ENCODE measurements at places on chromosomes 6 and 20.

DNA sequence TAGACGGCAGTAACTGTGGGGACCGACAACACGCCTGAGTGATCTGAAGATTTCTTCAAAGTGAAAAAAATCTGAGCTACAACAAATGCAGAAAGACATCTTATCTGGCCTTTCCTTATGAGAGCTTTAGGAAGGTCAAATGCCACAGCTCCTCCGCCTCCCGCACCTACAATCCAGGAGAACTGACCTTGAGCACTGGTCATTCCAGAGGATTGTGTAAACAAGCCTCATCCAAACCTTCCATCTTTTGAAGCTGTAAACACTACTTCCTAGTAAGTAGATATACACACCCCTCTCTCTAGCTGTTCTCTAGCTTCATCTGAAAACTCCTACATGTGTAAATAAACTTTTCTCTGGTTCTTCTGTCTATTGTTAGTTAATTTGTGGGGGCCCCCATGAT lies 76.9 kb downstream of the CD24 start:
- no peak for DNase-seq

DNA sequence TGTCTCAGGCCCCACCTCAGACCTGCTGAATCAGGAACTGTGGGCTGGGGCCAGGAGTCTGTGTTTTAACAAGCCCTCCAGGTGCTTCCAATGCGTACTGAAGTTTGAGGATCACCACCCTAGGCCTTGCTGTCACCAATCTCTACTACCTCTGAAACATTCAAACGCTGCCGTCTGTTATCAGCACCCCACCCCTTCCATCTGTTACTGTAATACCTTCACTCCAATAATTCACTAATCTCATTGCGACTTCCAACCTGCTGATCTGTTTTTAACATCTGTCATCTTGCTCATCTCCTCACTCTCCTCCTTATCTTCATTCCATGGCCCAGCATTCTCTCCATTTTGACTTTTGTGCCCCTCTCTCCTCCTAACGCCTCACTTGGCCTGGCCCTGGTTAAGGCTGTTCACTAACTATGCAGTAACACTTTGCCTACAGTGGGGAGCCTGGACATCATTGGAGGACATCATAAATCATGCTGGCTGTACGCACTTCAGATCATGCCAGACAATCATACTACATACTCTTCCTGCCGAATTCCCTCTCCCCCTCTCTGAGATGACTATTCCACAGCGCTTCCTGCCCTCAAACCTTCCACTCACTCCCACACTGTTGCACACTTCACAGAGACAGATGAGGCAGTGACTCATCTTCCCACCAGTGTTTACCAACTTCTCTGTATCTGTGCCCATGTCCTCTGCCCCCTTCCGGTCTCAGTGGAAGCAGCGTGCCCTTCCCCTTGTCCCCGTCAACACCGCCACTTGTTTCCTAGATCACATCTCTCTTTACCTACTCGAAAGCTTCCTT lies 3.0 kb upstream of the GUCA1B start:
- peak; percentile 37 for DNase-seq

GRCh38 chr6:109962271-109962670 lies 15.8 kb upstream of the GPR6 start:
- DNase-seq = no peak

DNA sequence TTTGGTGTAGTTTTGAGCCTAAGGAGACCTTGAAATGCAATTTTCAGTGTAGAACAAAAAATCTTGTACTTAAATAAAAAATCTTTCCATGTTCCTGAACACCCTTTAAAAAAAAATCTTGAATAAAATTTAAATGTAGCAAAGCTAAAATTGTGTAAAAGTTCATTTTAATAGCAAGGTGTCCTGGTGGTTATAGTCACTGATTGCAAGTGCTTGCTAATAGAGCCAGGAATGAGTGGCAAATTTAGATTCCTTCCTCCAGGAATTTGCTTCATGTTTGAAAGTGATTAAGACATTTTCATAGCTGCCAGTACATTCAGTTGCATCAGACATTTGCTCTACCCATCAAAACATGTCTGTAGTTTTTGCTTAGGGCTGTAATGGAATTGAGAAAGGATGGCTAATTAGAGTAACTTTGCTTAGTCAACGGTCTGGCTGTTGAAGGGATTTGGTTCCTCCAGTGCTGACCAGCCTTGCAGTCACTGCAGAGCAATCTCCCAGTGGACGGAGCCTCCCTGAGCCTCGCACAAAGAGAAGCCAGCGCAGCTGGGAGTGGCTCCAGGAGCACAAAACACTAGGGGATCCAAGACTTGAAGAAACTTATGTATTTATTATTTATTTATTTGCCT lies 36.5 kb downstream of the AKAP12 start:
- no peak for DNase-seq

DNA sequence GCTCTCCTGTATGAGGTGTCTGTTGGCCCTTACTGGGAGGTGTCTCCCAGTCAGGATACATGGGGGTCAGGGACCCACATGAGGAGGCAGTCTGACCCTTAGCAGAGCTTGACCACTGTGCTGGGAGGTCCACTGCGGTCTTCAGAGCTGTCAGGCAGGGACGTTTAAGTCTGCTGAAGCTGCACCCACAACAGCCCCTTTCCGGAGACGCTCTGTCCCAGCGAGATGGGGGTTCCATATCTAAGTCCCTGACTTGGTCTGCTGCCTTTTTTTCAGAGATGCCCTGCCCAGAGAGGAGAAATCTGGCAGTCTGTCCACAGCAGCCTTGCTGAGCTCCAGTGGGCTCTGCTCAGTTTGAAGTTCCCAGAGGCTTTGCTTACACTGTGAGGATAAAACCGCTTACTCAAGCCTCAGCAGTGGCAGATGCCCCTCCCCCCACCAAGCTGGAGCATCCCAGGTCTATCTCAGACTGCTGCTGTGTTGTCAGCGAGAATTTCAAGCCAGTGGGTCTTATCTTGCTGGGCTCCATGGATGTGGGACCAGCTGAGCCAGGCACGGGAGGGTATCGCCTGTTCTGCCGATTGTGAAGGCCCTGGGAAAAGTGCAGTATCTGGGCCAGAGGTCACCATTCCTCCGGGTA lies 36.3 kb upstream of the IBTK start:
- DNase-seq = no peak

DNA sequence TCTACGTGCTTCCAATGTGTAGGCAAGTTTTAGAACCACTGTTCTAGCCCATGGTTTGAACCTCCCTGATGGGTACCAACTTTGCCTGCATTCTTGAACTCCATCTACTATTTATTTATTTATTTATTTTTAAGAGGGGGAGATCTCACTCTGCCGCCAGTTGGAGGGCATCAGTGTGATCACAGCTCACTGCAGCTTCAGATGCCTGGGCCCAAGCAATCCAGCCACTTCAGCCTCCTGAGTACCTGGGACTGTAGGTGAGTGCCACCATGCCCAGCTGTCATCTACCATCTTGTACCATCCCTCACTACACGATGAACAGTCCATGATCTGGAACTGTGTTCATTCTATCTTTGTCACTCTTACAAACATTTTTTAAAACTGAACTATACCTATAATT lies 28.2 kb downstream of the HLA-F start:
- no peak for DNase-seq

DNA sequence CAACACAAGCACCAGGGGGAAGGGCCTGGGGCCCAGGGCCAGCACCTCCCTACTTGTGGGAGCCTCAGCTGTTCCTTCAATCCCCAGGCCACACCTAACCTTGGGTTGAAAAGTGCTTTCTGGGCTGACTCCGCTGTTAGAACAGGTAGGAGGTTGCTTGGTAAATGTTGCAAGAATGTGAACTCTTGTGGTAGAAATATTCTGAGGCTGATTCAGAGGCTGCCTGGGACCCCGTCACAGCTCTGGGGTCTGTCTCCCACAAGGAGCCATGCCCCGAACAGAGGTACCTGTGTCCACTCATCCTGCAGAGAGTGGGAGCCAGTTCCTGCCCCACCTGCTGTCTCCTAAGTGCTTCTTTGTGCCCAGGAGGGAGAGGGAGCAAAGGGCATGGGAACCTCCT lies 14.4 kb upstream of the MAS1L start:
- DNase-seq = no peak

GRCh38 chr20:7829031-7829430 lies 111.2 kb downstream of the HAO1 start:
- DNase-seq = no peak

DNA sequence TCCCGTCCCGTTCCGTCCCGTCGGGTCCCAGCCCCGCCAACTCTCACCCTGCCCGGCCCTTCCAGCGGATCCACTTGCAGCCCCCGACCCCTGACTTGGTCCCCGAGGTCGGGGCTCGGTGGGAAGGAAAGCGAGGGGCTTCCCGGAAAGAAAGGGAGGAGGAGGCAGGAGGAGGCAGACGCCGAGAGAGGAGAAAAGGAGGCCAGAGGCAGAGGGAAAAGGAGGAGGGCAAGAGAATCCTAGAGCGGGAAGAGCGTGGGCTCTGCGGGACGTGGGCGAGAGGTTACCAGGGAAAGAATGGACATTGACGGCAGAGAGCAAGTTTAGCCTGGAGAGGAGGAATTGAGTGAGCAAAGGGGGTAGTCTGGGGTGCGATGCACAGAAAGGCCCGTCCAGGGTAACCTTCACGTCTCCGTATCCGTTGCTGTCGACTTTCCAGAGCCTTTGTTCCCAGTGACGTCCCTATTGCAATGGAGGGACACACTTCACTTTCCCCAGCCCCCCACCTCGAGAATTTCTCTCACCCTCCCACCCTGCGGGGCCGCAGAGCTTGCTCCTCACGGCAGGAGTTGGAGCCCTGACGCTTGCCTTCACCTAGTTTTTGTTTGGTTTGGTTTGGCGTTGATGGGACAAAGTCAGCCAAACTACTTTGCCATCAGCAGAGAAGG lies 477 bp upstream of the MOXD1 start:
- DNase-seq = no peak

- DNase-seq = no peak
Observed at GRCh38 chr6:130603391-130603790, 223.8 kb upstream of the SMLR1 start.

- no peak for DNase-seq
Observed at GRCh38 chr6:98498866-98499265, 335.5 kb upstream of the POU3F2 start.

DNA sequence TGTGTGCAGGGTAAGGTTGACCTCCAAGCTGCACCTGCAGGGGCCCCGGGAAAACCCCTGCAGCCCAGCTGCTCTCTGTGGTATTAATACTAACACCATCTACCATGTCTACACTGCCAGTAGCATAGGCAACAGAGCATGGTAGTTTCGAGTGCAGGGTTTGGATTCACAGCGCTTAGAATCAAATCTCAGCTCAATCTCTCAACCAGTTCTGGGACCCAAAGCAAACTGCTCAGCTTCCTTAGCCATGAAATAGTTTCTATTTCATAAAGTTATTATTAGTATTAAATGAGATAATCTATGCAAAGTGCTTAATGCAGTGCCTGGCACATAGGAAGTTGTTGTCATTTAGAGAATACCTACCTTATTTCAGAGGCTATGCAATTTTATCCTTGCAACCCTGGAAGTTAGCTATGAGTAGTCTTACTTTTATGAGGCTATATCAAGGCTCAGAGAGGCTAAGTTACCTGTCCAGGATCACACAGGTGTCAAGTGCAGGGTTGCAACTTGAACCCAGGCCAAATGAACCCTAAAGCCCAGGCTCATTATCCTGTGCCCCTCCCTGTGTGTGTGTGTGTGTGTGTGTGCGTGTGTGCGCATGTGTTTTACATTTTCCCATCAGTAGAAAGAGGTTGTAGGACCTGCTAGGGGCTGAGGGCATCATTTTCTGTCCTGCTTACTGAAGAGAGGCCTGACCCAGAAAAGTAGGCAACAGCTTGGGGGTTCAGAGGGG lies 27.6 kb upstream of the MRPS18A start:
- DNase-seq = no peak

DNA sequence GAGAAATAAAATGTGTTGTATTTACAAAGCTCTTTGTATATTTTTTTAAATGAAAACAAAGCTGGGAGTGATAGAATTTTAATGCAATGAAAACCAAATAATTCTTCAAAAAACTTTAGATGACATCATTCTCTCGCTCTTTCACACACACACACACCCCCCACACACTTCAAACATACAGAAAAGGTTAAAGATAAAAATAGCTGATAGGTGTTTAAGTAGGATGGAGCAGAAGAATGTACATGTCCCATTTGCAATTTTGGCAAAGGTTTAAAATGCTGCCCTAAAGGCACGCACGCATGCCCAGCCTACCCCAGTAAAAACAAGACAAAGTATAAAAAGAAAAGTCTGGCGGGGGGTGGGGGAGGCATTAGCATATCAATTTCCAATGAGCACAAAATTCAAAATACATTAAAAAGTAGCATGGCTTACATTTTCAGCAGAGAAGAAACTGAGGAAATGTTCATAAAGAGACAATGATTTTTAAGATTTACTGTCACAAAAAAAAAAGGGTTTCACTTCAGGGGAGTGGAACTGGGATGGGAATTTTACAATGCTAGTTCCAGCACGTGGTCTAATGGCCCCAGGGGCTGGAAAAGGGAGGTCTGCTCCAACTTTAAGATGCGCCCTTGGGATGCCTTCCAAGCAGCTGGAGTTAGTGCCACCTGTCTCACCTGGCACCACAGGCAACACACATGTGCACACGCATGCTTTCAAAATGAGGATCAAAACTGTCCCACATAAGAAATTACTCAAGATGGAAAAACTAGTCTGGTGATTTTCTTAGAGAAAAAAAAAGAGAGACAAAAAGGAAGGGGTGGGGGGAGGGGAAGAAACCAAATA lies 55.1 kb upstream of the NFATC2 start:
- peak; percentile 33 for DNase-seq

- DNase-seq = no peak
Observed at GRCh38 chr6:16224409-16224808, 14.0 kb upstream of the GMPR start.

DNA sequence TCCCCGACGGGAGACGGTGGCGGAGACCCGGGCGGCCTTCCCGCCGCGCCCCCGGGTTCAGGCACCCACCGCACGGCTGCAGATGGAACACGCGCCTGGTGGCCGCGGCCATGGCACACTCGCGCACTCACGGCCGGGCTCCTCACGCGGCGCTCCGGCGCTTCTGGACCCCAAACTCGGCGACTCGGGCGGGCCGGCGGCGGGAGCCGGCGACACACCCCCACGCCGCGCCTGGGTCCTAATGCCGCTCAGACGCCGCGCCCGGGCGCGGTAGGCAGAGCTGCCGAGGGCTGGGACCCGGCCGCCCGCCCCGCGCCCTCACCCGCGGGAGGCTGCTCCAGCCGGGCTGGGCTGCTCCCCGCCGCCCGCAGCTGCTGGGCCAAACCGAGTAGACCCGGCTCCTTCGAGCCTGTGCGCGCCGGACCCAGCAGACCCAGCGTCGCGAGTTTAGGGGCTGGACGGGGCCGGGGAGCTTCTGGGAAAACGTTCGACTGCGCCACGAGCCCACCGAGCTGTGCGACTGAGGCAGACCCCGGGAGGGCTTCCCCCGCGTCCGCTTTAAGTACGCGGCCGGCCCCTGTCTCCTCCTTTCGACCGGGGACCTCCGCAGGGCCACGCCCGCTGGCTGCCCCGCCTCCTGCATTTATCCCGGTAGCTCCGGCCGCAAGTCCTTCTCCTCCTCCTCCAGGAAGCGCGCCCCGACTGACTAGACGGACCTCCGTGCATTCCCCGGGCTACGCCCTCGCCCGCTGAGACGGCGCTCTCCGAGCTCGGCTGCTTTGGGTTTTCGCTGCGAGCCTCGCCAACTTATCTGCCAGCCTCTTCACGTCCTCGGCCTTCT lies at the start of gene SLC4A11:
SLC4A11 (minus strand) TSS at position 165 of the 841 bp plus-strand sequence; CDS start at position 112, 53 bp downstream.
- DNase-seq = peak; percentile 63
